ENCODE measurements at places on chromosomes 6 and 20.

DNA sequence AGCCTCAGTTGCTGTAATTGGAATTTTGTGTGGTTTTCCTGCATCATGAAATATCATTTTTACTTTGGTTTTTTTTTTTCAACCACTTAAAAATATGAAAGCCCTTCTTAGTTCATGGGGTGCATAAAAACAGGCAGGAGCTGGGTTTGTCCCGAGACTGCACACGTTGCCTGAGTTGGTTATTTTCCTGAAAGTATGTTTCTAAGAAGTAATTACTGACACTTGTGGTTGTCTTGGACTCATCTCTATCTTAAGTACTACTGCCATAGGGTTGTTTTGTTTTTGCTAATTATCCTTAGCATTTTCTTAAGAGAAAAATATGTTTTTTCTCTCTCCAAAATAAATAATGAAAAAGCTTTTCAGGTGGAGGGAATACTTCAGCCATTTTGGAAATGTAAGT is 40.1 kb downstream of the FAM120B start:
- DNase-seq, result no peak

DNA sequence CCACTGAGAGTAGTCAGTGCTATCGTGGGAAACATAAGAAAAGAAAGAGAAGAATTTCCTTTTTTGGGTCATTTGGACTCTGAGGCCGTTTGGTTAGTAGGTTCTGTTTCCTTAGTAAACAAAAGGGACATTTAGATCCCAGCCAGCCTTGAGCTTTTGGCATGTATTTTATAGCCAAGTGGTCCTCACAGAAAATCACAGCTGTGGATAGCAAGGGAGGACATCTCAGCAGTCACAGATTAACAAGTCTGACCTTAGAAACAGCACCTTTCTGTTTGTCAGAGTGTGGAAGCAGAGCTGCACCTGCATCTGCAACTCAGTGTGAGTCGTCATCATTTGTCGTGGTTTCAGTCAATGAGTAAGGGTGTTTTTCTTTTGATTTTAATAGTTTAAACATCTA is 40.5 kb downstream of the FAM120B start:
- no peak for DNase-seq

- no peak for DNase-seq
Observed at GRCh38 chr20:59670786-59671492, 66.6 kb downstream of the PHACTR3 start.

DNA sequence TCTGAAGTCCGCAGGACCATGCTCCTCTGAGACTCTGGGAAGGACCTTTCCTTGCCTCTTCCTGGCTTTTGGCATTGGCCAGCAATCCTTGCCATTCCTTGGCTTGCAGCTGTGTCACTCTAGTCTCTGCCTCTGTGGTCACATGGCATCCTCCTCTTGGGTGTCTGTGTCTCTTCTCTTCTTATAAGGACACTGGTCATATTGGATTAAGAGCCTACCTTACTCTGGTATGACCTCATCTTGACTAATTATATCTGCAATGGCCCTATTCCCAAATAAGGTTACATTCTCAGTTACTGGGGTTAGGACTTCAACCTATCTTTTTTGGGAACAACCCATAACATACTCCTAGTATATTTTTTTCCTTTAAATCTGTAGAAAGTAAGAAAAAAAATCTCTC is 49.9 kb upstream of the GTSF1L start:
- DNase-seq, result no peak

GRCh38 chr6:74069089-74069581 is 373.1 kb downstream of the CD109 start:
- no peak for DNase-seq

DNA sequence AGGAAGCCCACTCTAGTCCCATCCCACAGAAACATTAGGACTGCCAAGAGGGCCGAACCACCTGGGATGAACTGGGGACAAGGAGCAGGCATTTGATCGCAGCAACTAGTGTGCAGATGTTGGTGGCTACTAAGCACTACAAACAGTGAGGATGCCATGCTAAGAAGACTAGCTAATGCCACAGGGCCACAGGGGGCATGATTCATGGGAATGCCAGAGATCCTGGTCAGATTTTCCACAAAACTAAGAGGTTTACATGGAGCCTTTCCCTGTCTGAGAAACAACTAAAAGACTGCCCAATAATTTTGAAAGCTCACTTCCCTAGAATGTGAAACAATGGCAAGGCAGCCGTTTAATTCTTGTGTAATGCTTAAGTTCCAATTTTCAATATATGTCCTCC is 375.9 kb upstream of the PTCHD4 start:
- DNase-seq, result no peak

- no peak for DNase-seq
Observed at GRCh38 chr6:73108949-73109348, 116.3 kb downstream of the KHDC1L start.

DNA sequence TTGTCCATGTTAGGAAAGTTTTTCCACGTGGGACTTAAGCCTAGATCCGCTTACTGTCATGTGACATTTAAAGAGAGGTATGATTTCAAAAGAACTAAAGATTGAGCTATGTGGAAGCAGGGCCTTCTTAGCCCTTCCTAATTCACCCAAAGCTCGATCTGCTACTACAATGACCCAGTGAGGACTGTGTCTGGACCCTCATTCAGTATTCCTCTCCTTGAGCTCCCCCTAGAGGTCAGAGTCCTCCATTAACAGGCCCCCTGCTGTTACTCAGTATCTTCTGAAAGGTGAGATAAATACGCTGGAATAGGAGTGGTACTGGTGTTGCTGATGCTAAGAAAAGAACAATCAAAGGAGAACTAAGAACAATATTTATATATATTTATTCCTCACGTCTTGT is 414.0 kb downstream of the GJA1 start:
- no peak for DNase-seq

DNA sequence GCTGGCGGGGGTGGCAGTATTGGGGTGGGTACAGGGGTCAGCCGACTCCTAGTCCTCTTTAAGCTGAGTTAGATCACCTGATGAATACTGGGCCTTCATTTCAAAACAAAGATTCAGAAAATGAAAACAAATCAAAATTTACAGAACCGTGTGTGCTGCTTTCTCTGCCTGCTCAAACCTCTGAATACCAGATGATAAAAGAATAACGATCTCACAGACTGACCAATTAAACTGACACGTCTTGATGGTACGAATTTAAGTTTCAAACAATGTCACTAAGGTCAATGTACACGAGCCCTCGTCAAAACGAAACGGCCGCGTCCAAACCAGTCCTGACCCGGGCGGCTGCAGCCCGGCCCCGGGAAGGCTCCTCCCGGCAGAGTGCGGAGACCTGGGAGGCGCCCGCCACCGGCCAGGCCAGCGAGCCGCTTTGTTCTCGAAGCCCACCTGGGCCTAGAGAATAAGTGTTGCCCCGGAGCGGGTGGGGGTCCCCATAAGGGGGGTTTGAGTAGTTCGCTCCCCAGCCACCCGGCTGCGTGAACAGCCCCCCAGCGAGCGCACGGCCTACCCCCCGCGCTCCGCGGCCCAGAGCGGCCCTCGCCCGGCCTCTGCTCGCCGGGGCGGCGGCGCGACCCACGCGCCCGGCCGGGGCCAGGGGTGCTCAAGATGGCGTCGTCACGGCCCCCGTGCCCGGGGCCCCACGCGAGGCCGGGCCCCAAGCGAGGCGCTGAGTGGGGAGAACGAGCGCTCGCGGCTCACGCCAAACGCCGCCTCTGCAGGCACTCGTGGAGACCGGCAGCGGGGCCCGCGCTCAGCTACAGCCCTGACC is 728 bp downstream of the PSMA7 start:
- DNase-seq, result no peak

GRCh38 chr6:154479351-154479769 is 31.1 kb downstream of the CNKSR3 start:
- DNase-seq, result no peak

DNA sequence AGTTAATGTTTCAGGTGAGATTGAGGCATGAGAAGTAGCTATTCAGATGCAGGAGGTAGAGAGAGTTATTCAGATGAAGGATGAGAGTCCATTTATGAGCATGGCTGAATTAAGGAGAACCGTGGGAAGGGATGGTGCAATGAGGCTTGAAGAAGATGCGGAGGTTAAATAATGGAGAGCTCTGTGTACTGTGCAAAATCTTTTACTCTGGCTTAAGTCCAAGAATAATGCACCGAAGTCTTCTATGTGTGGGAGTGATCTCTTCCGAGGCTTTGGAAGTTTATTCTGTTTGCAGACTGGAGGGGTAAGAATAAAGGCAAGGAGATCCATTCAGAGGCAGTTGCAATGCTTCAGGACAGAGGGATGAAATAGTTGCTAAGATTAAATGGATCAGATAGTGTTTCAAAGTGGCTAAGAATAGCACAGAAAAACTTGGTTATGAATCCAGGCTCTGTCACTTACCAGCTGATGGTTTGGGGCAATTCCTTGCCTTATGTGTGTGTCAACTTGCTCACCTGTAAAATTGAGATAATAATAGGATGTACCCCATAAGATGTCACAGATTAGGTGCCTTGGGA is 467.1 kb downstream of the HDGFL1 start:
- DNase-seq, result no peak

- no peak for DNase-seq
Observed at GRCh38 chr20:45823949-45824835, 2.9 kb downstream of the TNNC2 start.

- DNase-seq, result no peak
Observed at GRCh38 chr6:130421585-130421984, 55.8 kb downstream of the TMEM200A start.

GRCh38 chr6:39339096-39339867 is 16.8 kb upstream of the KCNK16 start:
- DNase-seq, result no peak

- no peak for DNase-seq
Observed at GRCh38 chr20:3727401-3728021, 5.0 kb upstream of the HSPA12B start.

DNA sequence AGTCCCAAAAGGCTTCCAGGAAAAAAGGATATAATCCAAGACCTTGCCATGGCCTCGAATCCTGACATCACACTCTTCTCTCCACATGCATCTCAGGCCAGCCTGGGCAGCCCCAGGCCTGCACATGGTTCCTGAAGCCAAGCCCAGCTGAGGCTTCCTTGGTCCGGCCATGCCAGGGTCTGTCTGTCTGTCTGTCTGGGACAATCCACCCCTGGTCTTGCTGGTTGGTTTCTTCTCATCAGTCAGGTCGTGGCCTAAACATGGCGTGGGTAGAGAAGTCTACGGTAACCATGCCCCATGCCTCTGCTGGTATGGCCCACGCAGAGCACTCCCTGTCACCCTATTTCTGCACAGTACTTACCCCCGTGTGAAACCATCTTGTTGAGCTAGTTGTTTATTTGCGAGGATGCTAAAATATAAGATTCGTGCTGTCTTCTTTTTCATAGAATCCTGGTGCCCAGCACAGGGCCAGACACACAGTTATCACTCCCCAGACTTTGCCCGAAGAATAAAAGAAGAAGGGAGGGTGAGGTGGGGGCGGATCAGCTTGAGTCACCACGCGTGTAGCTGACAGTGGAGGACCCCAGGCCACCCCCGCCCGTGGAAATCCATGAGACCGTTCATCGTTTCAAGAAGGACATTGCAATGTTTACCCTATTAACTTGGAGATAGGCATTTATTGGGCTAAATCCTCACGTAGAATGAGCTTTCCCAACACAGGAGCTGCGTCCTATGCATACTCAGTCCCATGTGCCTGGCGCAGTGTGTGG is 107.2 kb downstream of the RNASET2 start:
- no peak for DNase-seq

GRCh38 chr6:34714663-34715062 is 18.1 kb upstream of the ILRUN start:
- DNase-seq, result no peak
